Adrenal gland (tissue), 19 donors: ENCODE measurements at places on chromosomes 5 and 9. TPM values are rescaled to one million over a fixed set of nuclear protein-coding genes. Genes with fewer than 3 reads are reported as not detected.

C9 gene
- total RNA-seq: not detected

MOB3B gene
- total RNA-seq: 3.7 TPM

MLANA gene
- total RNA-seq: not detected

FOXD4L5 gene
- not detected for total RNA-seq

GRCh38 chr9:84652496-84653120 lies 16.9 kb upstream of the NTRK2 start:
- H3K27ac ChIP-seq: no peak overlapping the region
- no peaks in the 10 kb centered on the region for H3K27me3 ChIP-seq
- no peaks in the 10 kb centered on the region for H3K4me1 ChIP-seq
- no peaks in the 10 kb centered on the region for H3K36me3 ChIP-seq

DNA sequence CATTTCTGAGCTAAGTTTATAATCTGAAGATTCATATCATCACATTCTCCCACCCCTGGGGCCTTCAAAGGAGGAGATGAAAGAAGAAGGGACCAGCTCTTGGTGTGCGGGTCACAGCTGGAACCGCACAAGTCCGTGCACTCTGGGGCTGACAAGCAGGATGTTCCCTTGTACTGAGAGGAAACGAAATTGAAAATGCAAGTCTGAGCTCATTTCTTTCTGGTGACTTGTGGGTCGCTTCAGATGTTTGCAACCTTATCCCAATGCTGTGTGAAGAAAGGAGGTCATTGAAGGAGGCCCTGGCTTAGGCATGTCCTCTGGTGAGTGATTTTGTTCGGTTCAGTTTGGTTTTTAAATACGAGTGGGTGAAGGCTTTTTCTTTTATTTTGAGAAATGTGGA lies 59.6 kb downstream of the C9orf152 start:
- H3K4me1 ChIP-seq: peaks cover 16% of the 10 kb centered on the region
- DNase-seq: no peak
- H3K36me3 ChIP-seq: no peaks in the 10 kb centered on the region
- H3K4me3 ChIP-seq: no peak overlapping the region

DNA sequence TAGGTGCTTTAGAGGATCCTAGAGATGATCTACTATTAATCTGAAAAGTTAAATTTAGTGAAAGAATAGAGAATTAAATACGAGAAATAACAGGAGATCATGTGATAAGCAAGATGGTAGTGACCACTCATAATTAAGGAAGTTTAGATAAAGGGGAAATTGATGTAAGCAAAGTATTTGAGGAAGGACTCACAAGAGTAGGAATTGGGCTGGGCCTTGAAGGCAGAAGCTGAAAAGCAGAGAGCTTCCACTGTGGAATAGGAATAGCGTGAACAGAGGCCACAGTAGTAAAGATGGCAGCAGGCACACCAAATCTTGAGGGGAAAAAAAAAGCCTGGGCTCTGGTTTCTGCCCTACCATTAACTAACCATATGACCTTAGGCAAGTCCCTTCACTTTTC lies 38.0 kb downstream of the KIF24 start:
- no peaks in the 10 kb centered on the region for H3K27me3 ChIP-seq
- no peak overlapping the region for H3K4me3 ChIP-seq
- DNase-seq: no peak
- H3K4me1 ChIP-seq: no peaks in the 10 kb centered on the region
- H3K27ac ChIP-seq: no peak overlapping the region

- no peak overlapping the region for H3K27ac ChIP-seq
- H3K4me3 ChIP-seq: no peak overlapping the region
- no peaks in the 10 kb centered on the region for H3K27me3 ChIP-seq
- no peaks in the 10 kb centered on the region for H3K36me3 ChIP-seq
- H3K4me1 ChIP-seq: no peaks in the 10 kb centered on the region
- DNase-seq: no peak
Measured at GRCh38 chr5:34555699-34556508, 100.2 kb upstream of the RAI14 start.

GRCh38 chr5:52748590-52748989 lies 39.1 kb upstream of the ITGA1 start:
- H3K4me1 ChIP-seq: peaks cover 11% of the 10 kb centered on the region
- DNase-seq: no peak
- no peaks in the 10 kb centered on the region for H3K27me3 ChIP-seq
- H3K4me3 ChIP-seq: no peak overlapping the region
- no peaks in the 10 kb centered on the region for H3K36me3 ChIP-seq
- H3K27ac ChIP-seq: no peak overlapping the region

- no peak overlapping the region for H3K27ac ChIP-seq
- H3K4me3 ChIP-seq: no peak overlapping the region
- no peaks in the 10 kb centered on the region for H3K27me3 ChIP-seq
- DNase-seq: no peak
Measured at GRCh38 chr5:149863830-149864229, 80.8 kb downstream of the PDE6A start.

- H3K27me3 ChIP-seq: no peaks in the 10 kb centered on the region
- no peak overlapping the region for H3K4me3 ChIP-seq
- H3K36me3 ChIP-seq: no peaks in the 10 kb centered on the region
- DNase-seq: no peak
Measured at GRCh38 chr5:72171667-72172066, 64.4 kb downstream of the MAP1B start.
